Stimulated activated CD8-positive, alpha-beta memory T cell treated with anti-CD3 and anti-CD28 coated beads, Interleukin-4, amount 100 ng/mL, for 4 hours (primary cell): ENCODE measurements at places on chromosomes 11 and 22.

- DNase-seq, result no peak
Measured at GRCh38 chr11:59204746-59205145, 8.0 kb downstream of the MPEG1 start.

DNA sequence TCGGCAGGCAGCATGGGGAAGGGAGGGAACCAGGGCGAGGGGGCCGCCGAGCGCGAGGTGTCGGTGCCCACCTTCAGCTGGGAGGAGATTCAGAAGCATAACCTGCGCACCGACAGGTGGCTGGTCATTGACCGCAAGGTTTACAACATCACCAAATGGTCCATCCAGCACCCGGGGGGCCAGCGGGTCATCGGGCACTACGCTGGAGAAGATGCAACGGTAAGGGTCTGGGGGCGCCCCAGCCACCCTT, 204 bp downstream of the FADS2 start:
- no peak for DNase-seq

- no peak for DNase-seq
Measured at GRCh38 chr11:66739983-66740382, 11.0 kb upstream of the SPTBN2 start.

GRCh38 chr11:113849713-113850112, 25.7 kb downstream of the USP28 start:
- DNase-seq, result no peak

DNA sequence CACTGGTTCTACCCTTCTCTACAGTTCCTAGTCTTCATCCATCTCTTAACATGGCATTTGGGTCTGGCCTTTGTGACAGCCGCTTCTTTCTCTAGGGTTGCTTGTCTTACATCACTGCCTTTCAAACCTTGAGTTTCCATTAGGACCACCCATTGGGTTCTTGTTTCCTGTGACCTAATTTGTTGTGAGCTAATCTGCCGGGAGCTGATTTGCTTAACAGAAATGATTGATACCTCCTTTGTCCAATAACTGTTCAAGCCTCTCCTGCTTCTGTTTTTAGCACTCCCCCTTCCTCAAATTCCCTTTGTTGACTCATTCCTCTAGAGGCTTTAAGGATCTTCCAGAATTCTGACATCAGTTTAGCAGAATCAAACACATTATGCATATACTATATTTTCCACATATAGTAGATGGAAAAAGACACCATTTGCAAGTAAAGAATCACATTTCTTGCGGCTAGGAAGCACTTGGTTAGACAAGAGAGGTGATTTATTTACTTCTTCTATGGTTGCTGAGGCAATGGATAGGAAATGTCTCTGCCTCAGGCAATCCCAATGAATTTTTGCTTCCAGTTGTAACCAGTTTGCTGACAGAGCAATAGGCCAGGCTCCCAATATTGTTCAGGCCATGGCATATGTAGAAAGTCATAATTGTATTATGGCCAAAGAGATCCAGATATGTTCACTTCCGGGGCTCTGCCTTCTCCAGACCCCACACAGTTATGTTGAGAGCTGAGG, 130.7 kb downstream of the SNX19 start:
- DNase-seq, result no peak
